Kidney (tissue), 22 donors: ENCODE measurements at places on chromosomes 3 and 15. TPM values are rescaled to one million over a fixed set of nuclear protein-coding genes. Genes with fewer than 3 reads are reported as not detected.
A peak's percentile ranks its signal among the peaks of the same experiment; 100 is the strongest.

Gene GOLGA8G
- not detected for total RNA-seq

Gene NANOGP8
- total RNA-seq = 1.3 TPM

Gene IGF2BP2
- 26.9 TPM for total RNA-seq

Gene LSMEM2
- 0.22 TPM for total RNA-seq

Gene CATSPER2
- 6.5 TPM for total RNA-seq

Gene DUOXA2
- total RNA-seq = not detected

DNA sequence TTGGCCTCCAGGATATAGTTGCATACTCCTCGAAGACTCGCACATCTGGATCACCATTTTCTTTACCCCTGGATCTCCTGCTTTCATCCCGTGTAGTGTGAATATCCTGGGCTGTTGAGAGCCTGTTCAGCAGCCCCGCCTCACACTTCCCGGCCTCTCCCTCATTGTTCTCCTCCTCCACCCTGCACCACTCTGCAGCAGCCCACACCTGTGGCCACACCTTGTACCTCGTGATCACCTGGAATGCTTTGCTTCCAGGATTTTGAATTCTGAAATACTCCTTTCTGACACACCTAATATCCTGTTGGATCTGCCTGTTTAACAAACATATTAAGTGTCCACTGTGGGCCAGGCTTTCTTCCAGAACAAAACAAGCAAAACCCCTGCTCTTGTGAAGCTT is 14.4 kb downstream of the ABHD17C start:
- no peak overlapping the region for H3K4me3 ChIP-seq
- no peak for DNase-seq
- no peaks in the 10 kb centered on the region for H3K27me3 ChIP-seq
- no peaks in the 10 kb centered on the region for H3K4me1 ChIP-seq
- no peak overlapping the region for H3K27ac ChIP-seq
- no peaks in the 10 kb centered on the region for H3K36me3 ChIP-seq

DNA sequence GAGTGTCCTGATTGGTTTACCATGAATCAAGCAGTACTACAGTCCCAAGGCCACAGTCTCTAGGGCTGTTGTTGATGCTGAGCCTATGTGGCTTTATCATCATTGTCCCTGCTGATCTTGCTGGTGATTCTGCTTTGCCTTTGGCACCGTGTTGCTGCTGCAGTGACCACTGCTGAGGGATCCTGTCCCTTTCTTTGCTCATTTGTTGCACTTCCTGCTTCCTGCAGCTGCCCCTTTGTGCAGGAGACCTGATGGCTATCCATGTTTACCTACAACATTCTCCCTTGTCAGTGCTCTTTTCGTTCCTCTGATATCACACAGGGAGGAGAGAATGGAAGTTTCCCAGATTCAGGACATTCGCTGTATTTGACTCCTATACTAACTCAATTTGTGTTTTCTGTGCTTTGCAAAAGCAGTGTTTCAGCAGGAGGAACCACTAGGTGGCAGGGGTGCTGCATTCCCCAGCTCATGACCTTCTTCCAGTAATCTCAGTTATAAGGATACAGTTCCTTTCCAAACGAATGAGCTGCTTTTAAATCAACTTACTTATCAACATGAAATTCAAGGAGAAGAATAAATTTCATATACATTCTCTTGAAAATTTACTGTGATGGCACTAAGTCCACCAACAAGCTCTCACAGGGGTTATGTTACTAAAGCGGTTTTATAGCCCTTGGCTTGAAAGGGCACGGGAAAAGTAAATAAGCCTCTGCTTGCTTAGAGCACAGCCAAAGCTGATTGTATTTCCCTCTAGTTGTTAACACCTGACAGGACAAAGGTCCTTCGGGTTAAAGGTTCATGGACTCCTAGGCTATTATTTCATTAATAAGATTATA is 9.7 kb upstream of the THUMPD3 start:
- H3K27me3 ChIP-seq = no peaks in the 10 kb centered on the region
- H3K4me3 ChIP-seq = peak overlapping the region; percentile 9
- H3K4me1 ChIP-seq = peaks cover 4% of the 10 kb centered on the region

- H3K4me3 ChIP-seq = no peak overlapping the region
- no peaks in the 10 kb centered on the region for H3K36me3 ChIP-seq
- no peak overlapping the region for H3K27ac ChIP-seq
- peaks cover 2% of the 10 kb centered on the region for H3K4me1 ChIP-seq
- DNase-seq = peak; percentile 39
- H3K27me3 ChIP-seq = no peaks in the 10 kb centered on the region
Measured at GRCh38 chr3:119340446-119340845, 46.3 kb downstream of the ARHGAP31 start.

DNA sequence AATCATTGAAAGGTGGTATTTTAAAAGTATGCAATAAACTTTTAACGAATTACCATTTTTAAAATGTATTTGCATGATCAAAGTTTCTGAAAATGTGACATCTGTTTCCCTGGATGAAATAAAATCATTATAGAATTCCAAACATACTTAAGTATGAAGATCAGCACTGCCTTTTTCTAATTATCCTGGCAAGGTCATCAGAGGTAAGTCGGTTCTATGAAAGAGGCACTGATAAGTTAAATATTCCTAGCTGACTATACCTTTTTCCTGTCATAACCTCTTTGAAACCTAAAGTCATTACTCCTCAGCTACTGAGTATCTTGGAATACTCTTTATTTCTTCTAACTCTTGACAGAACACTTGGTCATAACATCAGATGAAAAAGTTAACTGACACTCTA is 406.1 kb upstream of the ALCAM start:
- no peaks in the 10 kb centered on the region for H3K27me3 ChIP-seq
- no peak for DNase-seq
- no peak overlapping the region for H3K4me3 ChIP-seq
- H3K27ac ChIP-seq = no peak overlapping the region
- H3K4me1 ChIP-seq = no peaks in the 10 kb centered on the region
- H3K36me3 ChIP-seq = no peaks in the 10 kb centered on the region

- H3K27ac ChIP-seq = peak within 1 kb of the TSS; percentile 7
- H3K4me3 ChIP-seq = peak within 1 kb of the TSS; percentile 65
- no peaks in the 10 kb centered on the region for H3K36me3 ChIP-seq
- DNase-seq = no peak
- H3K27me3 ChIP-seq = no peaks in the 10 kb centered on the region
Measured at GRCh38 chr3:9902372-9903237, at the start of gene IL17RE. IL17RE (plus strand) TSS chr3:9902848; CDS start chr3:9902933, 85 bp downstream.

DNA sequence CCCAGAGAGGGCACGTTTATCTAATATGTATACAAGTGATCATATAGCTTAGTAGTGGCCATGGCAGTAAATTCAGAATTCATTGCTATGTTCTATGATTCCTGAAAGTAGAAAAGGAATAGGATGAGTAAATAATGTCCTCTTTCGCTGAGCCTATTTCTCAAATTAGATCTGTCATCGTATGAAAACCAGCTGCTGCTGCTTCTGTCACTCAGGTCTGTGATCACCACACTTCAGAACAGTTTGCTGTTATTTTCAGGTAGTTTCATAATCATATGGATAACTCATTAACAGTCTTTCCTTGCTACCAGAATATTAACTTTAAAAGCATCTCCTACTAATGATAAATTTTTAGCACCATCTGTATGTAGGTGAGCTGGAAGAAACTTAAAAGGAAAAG is 289.1 kb upstream of the AZI2 start:
- no peak for DNase-seq
- no peaks in the 10 kb centered on the region for H3K27me3 ChIP-seq
- H3K27ac ChIP-seq = no peak overlapping the region
- no peaks in the 10 kb centered on the region for H3K36me3 ChIP-seq
- no peak overlapping the region for H3K4me3 ChIP-seq
- H3K4me1 ChIP-seq = no peaks in the 10 kb centered on the region

DNA sequence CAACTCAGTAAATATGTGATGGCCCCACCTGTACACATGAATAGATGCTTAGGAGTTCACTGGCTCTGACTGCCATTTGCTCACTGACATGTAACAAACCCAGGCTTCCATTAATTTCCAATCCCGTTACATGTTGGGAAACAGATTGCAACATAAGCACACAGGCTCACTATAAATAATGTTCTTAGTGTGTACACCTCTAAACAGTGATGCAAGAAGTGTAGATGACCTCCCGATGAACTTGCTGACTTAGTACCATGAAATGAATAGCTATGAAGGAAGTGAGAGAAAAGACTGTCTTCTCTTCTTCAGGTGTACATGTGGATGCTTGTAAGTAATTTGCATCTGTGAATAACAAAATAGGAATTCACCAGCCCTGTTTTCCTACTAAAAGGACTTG is 21.4 kb upstream of the FSIP1 start:
- no peaks in the 10 kb centered on the region for H3K36me3 ChIP-seq
- H3K4me1 ChIP-seq = no peaks in the 10 kb centered on the region
- no peaks in the 10 kb centered on the region for H3K27me3 ChIP-seq
- DNase-seq = no peak

DNA sequence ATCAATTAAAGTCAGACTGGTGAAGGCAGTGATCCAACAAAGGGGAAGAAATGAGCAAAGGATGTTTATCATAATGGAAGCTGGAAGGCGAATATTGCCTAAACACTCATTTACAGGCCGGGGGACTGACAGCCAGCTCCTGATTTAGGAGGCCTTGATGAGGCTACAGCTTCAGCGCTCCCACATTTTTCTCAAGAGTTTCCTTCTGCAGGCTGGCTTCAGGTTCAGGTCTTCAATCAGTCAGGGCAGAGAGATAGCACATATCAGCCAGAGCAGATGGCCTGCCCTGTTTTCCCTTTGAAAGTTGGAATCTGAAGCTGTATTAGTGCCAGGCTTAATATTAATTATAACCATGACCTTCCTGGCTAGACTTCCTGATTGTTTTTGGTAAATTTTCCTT is 218.9 kb downstream of the SV2B start:
- no peaks in the 10 kb centered on the region for H3K27me3 ChIP-seq
- H3K4me3 ChIP-seq = no peak overlapping the region
- no peaks in the 10 kb centered on the region for H3K36me3 ChIP-seq
- no peak for DNase-seq

DNA sequence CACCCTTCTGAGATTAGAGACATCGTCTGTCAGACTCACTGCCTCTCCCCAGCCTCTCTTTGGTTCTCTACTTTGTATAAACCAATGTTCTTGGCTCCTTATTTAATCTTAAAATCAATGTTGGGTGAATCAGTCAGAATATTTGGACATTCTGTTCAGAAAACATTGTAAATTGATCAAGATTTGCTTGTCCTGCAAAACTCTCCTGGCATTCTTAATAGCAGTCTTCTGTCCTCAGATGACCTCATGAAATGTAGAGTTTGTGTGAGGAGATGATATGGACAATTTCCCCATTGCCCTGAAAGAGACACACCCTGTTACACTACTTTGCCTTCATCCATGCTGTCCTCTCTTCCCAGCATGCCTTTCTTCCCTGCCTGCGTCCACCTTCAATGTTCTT is 33.6 kb downstream of the CD200R1L start:
- peaks cover 2% of the 10 kb centered on the region for H3K4me1 ChIP-seq
- H3K36me3 ChIP-seq = no peaks in the 10 kb centered on the region
- H3K27ac ChIP-seq = no peak overlapping the region
- H3K27me3 ChIP-seq = no peaks in the 10 kb centered on the region

DNA sequence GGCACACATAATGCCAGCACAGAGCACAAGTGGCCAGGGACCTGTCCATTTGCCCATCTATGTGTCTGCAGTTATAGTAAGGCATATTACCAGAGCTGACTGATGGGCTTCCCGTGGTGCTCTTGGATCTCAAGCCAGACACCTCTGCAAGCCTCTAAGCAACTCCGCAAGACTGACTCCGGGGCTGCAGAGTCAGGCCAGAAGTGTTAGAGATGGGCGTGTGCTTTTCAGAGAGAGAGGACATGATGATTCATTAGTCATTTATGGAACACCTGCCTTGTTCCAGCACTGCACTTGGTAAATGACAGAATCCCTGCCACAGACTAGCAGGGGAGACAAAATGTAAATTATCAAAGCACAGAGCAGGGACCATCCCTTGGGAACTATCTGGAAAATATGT is 559.0 kb downstream of the PDCD6IP start:
- no peak overlapping the region for H3K4me3 ChIP-seq
- no peaks in the 10 kb centered on the region for H3K4me1 ChIP-seq
- no peaks in the 10 kb centered on the region for H3K36me3 ChIP-seq
- H3K27me3 ChIP-seq = no peaks in the 10 kb centered on the region
- no peak for DNase-seq
- H3K27ac ChIP-seq = no peak overlapping the region

DNA sequence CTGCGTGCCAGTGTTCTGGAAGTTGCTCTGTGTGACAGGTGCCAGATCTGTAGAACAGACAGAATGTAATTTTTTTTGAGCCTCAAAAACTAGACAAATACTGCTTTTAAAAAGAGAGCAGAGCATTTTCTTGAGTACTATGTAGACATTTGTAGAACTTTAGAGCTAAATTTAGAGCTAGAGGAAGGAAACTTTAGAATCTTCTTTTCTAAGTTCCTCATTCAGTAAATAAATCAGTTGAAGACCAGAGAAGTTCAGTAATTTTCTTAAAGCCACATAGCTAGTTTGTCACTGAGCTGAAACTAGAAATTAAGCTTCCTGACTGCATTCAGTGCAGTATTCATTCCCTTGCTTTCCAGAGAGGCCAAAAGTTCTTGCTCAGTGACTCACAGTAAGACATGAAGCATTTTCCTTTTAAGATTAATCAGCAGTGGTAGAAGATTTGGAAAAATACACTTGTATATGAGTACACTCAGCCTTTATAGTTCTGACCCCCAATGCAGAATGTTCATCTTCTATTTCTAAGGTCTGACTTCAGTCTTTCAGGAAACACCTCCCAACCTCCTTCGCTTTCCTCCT is 83.6 kb upstream of the TSEN2 start:
- H3K27ac ChIP-seq = no peak overlapping the region
- no peak for DNase-seq
- no peaks in the 10 kb centered on the region for H3K27me3 ChIP-seq
- H3K4me1 ChIP-seq = no peaks in the 10 kb centered on the region
- H3K36me3 ChIP-seq = no peaks in the 10 kb centered on the region
- no peak overlapping the region for H3K4me3 ChIP-seq

GRCh38 chr15:64731805-64732151 is 43.6 kb downstream of the RBPMS2 start:
- peak overlapping the region; percentile 2 for H3K27ac ChIP-seq
- H3K27me3 ChIP-seq = no peaks in the 10 kb centered on the region
- no peak for DNase-seq
- no peaks in the 10 kb centered on the region for H3K36me3 ChIP-seq
